ENCODE measurements at places on chromosomes 16 and 17. TPM values are rescaled to one million over a fixed set of nuclear protein-coding genes. Genes with fewer than 3 reads are reported as not detected.

- no peak for DNase-seq
- no peak overlapping the region for H3K4me3 ChIP-seq
- no peaks in the 10 kb centered on the region for H3K27me3 ChIP-seq
- no peak overlapping the region for H3K27ac ChIP-seq
- H3K4me1 ChIP-seq = no peaks in the 10 kb centered on the region
These were observed 192.7 kb downstream of the RPTOR start for GRCh38 chr17:80737106-80738019.

DNA sequence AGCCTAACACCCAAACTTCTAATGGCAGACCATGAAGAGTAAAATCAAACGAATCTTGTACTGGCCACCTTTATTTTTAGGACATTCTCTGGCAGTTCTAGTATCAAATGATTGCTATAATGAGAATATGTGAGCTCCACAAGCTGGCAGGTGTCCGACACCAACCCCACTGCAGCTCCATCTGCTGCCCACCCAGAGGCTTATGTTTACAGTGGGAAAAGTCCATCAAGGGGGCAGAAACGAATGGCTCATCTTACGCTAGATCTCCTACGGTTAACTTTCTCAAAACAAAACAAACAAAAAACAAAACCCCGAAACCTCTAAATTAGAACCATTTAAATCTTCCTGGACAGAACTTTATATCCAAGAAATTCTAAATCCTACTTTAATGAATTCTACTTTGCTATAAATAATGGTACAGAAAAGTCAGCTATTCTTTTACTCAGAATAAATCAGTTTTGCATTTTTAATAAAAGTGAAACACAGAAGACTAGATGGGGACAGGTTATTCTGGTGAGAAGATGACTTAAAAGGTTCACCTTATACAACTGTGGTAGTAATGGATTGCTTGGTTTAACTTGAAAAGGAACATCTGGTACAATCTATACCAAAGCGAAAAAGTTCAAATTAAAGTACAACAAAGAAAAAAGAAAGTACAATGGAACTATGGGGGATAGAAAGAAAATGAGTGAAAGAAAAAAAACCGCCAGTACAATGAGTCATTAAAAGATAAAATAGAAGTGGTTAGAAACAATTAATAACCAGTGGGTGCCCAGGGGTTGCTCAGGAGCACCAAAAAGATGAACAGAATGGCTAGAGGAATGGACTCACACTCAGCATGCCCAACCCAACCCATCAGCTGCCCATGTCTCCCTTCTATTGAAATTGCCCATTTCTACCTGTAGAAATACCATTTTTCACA, 40.2 kb downstream of the GRB2 start:
- no peaks in the 10 kb centered on the region for H3K36me3 ChIP-seq
- DNase-seq = no peak
- no peak overlapping the region for H3K4me3 ChIP-seq
- peaks cover 10% of the 10 kb centered on the region for H3K4me1 ChIP-seq

MT1G gene
- total RNA-seq = 1.2 TPM

NKIRAS2 gene
- total RNA-seq = 26.4 TPM

All from HCT116 (cell line).